Thoracic aorta (tissue), 2 donors: ENCODE measurements at places on chromosomes 7 and 10. TPM values are rescaled to one million over a fixed set of nuclear protein-coding genes. Genes with fewer than 3 reads are reported as not detected.

The GRM3 gene
- total RNA-seq = not detected

The MYOF gene
- 138 TPM for total RNA-seq

GRCh38 chr7:136533732-136534131 lies 334.7 kb upstream of the CHRM2 start:
- no peak for DNase-seq

DNA sequence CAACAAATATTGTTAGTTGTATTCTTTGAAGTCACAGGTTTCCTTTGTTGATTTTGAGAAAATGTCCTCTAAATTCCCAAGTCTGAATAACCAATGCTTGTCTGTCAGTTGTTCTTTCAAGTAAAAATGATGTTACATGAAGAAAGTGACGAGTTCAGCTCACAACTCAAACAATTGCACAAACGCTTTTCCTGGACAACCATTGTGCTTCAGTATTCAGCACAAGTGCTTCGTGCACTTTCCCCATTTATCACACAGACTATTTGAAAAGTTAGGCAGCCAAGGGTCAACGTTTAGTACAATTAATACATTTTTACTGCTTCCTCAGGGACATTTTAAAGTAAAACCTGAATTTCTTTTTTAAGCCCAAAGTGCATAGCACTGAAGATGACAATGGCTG lies 44.5 kb downstream of the CDK1 start:
- DNase-seq = no peak

DNA sequence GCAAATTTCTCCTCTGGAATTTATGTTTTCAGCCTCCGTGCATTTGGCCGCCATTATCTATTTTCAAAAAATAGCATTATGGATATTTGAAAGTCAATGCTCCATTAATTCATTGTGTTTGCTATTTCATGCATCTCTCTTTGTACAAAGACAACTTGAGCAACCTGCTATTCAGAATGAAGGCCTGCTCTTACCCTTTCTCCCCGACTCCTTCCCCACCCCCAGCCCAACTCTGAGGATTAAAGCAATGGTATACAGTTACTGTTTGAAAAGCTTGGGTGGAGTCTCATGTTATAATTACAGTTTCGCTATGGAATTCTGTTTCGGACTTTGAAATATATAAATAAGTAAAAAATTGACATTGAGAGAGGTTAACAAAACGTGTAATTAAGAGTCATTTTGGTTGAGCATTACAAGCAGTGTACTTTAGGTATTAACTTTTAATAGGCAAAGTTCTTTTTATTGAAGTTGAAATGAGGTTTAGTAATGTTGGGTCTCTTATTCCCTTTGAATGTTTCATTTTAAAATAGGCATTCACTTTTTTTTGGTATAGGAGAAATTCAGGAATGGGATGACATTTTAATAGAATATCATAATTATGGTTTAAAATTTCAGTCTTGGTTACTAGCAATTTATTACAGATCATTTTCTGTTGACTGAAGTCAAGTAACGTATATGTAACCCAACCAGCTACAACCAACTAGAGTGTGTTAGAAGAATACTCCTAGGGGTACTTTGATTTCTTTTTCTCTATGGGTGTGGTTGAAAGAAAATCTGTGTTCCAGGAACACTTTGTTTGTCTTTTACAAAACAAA lies 93.1 kb downstream of the ARID5B start:
- DNase-seq = no peak

DNA sequence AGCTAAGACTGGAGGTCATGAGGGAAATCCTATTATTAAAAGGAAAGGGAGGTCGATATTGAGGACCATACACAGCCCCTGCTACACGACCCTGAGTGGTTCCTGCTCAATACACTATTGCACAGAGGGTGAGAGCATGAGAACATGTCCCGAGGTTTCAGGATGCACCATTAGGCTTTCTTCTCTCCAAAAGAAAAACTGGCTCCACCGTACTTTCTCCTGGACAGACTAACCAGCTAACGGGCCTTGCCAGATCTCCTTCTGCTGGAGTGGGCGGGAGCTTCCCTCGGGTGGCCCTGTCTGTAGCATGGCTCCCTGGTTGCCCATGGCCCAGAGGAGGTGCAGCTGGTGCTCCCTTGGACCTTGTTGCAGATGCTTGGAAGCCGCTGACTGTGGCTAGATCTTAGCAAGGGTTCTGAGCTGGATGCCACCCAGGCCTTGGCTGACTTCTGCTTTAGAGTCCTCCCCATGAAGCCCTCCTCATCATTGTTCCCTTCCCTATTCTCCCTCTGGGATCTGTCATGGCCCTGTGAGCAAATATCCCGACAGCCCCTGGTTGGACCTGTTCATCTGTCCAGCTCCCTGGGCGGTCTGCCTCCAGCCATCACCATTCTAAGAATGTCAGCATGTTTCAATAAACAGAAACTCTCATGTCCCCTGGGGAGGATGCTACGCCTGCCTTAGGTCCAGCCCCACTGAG lies 52.9 kb upstream of the SHH start:
- DNase-seq = no peak

GRCh38 chr10:89235073-89235798 lies 16.3 kb downstream of the LIPA start:
- DNase-seq = no peak

DNA sequence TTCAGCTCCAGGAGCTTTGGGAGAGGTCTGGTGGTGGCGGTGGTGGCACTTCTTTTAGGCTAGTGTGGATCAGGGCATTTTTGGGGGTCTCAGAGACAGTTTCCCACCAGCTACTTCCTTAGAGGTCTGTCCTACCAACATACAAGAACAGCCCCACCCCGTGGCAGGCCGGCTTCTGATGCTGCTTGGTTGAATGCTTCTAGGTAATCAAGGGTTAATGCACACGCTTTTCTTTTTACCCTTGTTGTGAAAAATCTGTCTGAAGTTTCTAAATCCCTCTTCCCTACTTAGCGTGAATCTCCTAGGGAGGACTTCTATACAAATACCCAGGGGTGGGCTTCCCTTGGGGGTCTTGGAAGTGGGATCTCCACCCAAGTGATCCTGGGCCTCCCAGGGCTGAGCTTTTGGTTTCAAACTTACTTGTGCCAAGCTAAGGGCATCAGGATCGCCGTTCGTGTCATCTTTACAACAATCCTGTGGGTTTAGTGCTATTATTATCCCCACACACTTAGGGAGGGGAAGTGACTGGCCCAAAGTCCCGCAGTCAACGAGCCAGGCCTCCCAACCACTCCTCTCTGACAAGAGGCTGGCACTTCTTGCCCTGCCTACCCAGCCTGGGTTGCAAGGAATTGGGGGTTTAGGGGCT lies 1.7 kb downstream of the SH2B2 start:
- no peak for DNase-seq

GRCh38 chr10:124094419-124094785 lies 1.0 kb upstream of the CHST15 start:
- DNase-seq = no peak
